ENCODE measurements at places on chromosomes 11 and 22.

GRCh38 chr11:76701294-76702040, 30.9 kb upstream of the LRRC32 start:
- no peak for DNase-seq

GRCh38 chr22:20549232-20549841, 41.9 kb downstream of the MED15 start:
- DNase-seq: peak; percentile 71

GRCh38 chr11:34331329-34331728, 26.5 kb downstream of the ABTB2 start:
- no peak for DNase-seq

- no peak for DNase-seq
Observed at GRCh38 chr11:6579681-6580080, 23.7 kb downstream of the RRP8 start.

GRCh38 chr22:42955087-42955635, 59.8 kb downstream of the PACSIN2 start:
- DNase-seq: no peak

DNA sequence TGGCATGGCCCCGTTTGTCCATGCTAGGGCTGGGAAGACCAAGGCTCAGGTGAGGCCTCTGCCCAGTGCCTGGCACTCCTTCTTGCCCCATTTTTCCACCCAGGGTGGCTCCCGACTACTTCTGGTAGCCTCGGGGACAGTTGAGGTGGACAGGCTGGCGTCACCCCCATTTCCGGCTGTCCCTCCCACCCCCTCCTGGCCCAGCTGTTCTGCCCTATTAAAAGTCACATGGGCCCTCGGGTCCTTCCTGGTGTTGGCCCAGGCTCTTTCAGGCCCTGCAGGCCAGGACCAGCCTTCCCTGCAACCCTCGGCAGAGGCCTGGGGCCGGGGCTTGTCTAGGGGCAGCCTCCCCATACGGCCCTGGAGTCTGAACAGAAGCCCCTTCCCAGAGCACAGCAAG, 9.5 kb downstream of the CD81 start:
- DNase-seq: no peak

GRCh38 chr11:68974421-68975194, 6.2 kb downstream of the MRGPRD start:
- DNase-seq: peak; percentile 25

DNA sequence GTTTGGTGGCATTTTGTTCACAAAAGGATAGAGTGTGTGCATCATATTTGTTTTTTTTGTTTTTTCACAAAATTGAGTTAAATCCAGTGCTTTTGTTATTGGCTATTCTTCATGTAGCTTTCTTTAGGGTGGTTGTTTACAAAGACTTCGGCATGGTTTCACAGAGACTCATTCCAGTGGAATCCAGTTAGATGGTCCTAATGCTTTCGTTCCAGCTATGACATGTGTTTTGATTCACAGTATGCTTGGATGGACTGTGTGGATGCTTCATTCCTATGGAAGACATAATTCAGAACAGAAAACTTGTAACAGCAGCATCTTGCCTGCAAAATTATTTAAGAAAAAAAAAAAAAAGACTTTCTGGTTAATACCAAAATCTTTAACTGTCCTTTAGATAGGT, 97.9 kb downstream of the PDHX start:
- no peak for DNase-seq

DNA sequence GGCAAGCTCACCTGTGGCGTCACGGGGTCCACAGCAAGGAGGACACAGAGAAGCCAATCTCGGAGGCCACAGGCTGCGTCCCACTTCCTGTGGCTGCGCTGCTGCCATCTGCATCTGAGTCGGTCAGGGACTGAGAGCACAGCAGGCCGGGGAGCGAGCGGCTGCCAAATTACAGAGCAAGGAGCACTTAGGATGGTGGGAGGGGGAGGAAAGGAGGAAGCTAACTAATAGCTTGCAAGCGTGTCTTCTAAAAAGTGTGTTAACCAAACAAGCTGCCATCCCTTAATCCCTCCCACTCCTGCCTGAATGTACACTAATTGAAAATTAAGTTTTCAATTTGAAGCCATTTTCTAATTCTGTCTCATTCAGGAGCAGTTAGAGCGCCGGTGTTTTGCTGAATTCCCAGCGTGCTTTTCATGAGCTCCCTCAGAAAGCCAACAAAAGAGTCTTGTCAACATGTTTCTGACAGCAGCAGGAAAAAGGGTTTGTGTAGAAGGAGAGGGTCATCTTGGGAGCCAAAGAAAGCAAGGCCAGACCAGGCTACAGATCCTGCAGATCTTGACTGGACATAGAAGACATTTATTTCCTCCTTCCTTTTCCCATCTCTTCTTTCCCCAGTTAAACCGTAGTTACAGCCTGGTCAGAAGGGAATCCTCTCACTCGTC, 42.4 kb upstream of the API5 start:
- DNase-seq: no peak

GRCh38 chr11:38461751-38462150, 1863.7 kb upstream of the RAG2 start:
- no peak for DNase-seq

DNA sequence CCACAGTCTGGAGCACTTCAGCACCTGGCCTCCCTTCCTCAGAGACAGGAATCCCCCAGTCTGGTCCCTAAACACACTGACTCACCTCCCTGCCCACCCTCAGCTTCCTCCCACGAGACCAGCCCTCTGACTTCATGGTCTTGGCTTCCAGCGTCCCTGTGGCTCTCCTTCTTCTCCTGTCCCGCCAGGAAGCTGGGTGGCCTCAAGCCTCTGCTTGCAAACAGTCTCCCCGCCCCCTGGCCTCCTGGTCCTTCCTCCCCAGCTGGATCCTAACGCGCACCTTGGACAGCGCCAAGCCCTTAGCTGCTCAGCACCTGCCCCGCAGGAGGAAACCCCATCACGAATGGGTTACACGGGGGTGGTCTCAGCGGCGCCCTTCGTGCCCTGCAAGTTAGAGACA, 4.5 kb downstream of the NCF4 start:
- DNase-seq: no peak

DNA sequence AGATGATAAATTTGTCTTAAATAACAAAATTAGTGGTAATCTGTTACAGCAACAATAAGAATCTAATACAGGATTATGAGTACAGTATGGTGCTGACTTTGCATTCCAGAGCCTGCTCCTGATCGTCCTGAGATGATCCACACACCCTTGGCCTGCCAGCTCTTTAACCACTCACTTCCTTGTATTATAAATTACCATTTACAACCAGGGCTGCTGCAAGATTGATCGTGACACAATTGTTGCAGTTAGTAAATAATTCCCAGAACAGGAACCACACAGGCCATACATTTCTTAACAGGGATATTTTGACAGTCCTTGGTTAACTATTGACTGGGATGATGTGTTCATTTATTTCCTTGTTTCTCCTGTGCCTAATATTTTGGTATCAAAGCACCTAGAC, 3.8 kb upstream of the CBLIF start:
- no peak for DNase-seq

Measured in CD4-positive, alpha-beta T cell treated with Interleukin-17A for 1 hour (primary cell).